ENCODE measurements at places on chromosomes 3 and 15. TPM values are rescaled to one million over a fixed set of nuclear protein-coding genes. Genes with fewer than 3 reads are reported as not detected.

PLA2G4F gene
- 0.05 TPM for total RNA-seq

DNA sequence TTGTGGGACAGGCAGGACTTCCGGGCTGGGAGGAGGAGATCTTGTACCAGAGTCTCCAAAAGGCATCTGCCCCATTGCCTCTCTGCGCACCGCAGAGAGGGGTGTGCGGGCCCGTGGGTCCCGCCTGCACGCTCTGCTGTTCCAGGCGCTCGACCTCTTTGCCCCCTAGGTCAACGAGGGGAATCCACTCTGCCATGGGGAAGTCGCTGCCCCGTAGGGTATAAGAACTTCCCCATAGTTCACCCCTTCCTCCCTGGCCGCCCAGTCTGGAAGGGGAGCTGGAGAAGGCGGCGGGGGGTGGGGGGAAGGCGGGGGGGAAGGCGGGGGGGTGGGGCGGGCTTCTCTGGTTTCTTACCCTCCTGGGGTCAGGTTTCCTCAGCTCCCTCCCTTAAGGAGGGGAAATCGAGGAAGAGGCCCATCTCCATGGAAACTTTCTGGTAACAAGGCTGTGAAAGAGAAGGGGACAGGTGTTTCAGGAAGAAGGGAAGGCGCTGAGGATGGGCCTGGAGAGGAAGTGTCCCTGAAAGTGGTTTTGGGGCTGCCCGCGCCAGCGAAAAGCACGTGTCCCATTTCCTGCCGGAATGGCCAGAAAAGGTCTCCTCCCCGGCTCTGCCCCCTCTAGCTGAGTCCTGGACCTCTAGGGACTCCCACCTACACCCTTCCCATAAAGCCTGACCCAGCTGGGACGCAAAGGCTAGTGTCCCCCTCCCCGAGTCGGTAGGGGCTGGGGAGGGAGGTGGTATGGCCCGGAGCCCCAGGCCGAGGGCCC, 27.5 kb downstream of the NR1I2 start:
- no peak for DNase-seq

DNA sequence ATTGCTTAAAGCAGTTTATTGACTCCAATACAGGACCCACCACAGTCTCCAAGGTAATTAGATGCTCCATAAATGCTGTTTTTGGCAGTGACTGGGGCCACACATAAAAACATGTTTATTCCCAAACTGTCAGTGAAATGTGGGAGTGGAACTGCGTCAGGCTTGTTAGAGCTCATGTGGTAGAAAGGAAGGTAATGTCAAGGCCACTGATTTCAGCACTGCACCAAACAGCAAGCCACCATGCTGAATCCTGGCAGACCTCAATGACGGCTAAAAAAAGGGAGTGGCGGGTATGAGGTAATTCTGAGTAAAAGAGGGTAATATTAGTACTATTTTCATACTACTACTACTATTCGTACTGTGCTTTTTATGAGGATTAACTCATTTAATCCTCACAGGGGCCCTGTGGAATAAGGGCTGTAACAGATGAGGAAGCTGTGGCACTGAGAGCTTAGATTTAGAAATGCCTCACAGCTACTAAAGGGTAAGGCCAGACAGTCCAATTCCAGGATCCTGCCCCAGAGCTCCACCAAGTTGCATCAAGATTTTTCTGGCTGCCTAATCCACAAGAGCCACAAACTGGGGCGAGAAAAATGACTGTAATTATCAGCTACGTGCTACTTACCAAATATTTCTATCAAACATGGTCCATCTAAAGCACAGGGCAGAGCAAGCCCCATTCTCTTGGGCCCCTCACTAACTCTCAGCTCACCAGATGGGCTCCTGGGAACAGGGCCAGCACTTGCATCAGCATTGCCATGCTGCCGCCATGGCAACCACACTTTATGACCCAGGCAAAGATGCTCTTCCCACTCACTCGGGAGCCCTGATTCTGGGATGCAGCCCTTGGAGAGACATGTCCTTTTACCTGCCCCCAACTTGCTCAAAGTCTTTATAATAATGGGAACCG, 83.6 kb upstream of the SPATA12 start:
- DNase-seq = no peak

DNA sequence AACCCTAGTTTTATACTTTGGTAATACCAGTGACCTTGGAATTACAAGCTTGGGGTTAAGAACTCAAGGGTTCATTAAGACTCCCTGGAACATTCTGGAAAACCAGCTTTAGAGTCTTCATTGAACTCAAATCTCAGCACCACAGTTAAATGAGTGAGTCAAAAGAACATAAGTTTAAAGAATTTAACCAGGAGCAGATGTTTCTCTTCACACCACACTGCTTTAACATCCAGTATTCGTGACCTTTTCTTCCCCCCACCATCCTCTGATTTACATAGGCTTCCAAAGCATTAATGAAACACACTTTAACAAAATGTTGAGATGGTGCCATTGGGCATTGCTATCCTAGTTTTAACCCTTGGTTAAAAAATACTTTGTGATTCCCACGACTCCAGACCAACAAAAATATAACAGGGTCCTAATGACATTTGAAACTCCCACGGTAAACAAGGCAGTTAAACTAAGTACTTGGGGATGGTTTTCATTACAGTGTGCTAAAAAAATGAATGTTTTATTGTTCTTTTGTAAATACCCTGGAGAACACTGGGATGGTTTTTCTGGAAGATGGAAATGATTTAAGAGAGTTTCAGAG, 123.9 kb downstream of the OXNAD1 start:
- DNase-seq = no peak

PLSCR2 gene
- not detected for total RNA-seq

EXD1 gene
- not detected for total RNA-seq

NANOGP8 gene
- not detected for total RNA-seq

GRCh38 chr15:31559786-31560185, 233.2 kb downstream of the KLF13 start:
- DNase-seq = no peak

LDHAL6B gene
- not detected for total RNA-seq

Data from HCT116 (cell line).